ENCODE measurements at places on chromosomes 11 and 22.

DNA sequence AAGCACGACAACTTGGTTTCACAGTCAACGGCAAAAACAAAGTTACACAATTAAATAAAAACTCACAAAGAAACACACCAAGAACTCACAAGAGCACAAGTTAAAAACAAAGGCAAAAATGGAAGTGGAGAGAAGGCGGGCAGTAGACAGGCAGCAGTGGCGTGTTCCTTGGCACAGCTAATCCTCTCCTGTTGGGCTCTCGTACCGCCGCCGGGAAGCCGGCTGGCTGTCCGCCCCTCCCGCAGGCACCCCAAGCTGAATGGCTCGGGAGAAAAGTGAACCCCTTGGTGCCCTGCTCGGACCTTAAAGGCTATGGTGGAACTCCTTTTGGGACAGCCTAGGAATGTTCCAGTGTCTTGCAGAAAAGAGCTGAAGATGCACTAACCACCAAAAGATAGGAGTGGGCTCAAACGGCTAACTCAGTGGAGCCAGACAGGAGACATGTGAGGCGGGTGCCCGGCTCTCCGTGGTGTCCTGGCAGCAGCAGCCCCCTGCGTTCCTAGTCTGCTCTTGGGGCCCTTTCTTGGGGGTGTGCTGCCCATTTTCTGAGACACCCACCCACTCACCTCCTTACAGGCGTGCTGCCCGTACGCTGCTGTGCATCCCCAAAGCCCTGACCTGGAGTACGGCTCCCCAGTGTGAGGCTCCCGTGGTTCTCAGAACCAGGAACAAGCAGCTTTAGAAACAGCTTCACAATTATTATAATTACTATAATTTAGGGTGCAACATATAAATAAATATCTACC lies 86.1 kb upstream of the BID start:
- peak; percentile 67 for DNase-seq

DNA sequence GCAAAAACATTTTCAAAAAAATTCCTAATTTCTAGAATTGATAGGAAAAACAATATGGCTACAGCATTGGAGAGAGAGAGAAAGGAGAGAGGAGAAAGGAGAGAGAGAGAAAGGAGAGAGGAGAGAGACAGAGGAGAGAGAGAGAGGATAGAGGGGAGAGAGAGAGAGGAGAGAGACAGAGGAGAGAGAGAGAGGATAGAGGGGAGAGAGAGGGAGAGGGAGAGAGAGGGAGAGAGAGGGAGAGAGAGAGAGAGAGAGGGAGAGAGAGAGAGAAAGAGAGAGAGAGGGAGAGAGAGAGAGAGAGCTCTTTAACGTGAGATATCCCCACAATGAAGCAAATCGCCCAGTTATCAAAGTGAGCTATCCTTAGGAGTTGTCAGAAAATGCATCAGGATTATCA lies 737 bp upstream of the TYR start:
- no peak for DNase-seq

DNA sequence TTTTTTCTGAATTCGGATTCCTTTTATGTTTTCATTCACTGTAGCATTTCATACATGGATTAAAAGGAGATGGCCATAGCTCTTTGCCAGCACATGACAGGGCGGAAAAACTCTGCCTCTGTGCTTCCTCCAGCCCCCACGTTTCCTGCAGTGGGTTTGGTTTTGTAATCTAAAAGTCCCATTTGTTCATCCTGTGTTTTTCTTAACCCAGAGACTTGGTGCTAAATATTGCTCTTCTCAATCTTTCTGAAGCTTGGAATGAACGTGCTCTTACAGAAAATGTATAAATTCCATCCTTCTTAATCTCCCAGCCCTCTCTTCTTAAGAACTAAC lies 89.9 kb downstream of the PPP6R3 start:
- DNase-seq: no peak

DNA sequence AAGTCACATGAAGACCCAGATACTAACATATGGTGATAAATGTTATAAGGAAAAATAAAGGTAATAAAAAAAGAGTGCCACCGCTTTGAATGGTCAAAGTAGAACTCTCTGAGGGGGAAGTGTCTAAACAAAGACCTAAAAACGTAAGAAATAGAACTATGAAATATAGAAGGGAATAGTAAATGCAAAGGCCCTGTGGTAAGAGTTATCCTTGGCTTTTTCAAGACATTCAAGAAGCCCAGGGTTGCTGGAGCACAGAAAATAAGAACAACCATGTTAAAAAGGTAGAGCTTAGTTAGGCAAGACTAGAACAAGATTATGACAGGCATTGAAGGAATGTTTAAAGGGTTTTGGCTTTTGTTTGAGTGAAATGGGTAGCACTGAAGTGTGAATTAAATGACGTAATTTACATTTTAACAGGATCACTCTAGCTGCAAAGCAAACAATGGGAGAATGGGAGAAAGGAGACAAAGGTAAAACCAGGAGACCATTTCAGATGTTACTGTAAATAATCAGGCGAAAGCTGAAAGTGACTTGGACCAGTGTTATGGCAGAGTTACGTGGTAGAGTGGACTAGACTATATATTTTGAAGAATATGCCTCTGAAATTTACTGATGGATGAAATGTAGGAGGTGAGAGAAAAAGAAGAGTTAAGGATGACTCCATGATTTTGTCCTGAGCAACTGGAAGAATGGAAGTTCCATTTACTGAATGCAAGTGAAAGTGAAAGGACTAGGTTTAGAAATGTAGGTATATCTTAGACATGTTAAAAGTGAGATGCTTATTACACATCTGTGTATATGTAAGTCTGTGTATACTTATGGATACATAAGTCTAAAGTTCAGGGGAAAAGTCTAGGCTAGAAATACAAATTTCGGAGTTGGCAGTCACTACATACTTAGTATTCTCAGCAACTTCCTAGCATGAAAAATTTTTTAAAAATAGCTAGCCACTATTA lies 28.5 kb downstream of the BTBD10 start:
- DNase-seq: no peak

- DNase-seq: no peak
These were observed 8.6 kb upstream of the MMP8 start for GRCh38 chr11:102733232-102733875.

DNA sequence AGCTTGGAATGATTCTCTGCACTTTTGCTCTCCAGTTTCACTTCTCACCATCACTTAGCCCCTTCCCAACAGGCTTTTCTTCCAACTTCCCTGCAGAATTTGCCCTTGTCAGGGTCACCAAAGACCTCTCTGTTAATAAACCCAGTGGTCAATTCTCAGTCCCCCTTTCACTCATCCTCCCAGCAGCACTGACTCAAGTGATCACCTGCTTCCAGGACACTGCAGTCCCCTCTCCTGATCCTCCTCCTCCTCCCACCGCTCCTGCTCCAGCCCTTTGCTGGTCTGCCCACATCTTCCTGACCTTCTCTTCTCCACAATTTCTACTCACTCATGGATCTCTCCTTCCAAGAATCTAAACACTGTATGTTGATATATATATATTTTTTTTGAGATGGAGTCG lies 57.9 kb downstream of the SHISAL1 start:
- no peak for DNase-seq

GRCh38 chr11:12298610-12299009 lies 78.8 kb upstream of the PARVA start:
- DNase-seq: no peak

DNA sequence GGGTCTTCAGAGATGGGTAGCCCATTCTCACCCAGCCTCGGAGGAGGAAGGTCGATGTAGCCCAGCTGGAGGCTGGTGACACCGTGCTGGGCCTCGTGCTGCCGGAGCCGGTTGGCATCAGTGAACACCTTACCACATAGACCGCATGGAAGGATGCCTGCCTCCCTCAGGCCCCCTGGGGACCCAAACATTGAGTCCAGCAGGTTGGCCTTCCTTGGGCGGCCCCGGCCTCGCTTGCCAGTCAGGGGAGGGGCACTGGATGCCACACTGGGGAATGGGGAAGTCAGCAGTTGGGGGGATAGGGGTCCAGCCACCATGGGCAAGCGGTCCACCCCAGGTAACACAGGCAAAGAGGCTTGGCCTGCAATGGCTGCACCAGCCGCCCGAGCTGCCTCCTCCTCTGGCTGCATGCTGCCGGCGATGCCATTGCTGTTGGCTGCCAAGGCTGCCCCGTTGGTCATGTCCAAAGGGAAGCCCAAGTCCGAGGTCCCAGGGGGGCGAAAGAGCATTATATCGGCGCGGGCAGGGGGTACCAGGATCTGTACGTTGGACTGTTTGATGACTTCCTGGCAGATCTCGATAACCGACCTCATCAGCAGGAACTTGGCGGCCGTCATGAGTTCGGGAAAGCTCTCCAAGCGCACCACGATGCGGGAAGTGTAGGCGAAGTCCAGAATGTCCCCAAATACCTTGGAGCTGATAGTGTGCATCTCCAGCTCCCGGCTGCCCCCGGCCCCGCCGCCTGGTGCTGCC lies 1.4 kb downstream of the PATZ1 start:
- DNase-seq: no peak

DNA sequence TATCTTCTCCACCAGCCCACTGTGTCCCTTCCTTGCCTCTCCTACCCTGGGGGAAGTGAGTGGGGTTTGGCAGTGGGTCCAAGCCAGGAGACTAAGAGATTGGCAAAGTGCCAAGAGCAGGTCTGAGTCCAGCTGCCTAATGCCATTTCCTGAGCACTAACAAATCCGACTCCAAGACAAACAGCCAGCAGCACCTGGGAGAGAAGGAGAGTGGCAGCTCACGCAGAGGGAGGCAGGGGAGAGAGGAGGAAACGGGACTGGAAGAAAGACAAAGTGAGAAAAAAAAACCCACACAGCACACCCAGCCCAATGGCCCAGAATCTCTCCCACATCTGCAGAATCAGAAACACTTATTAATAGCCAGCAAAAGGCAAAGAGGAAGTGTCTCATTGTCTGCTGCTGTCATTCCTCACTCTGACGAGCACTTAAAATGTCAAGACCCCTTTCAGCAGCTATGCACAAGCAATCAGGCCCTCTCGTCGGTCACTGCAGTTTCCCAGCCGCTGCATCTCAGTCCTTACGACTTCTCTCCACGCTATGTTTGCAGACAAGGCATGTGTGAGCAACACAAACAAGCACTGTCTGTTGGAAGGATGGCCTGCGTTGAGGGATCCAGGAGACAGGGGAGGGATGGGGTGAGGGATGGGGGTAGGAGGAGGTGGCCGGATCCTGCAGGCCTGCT lies 558.4 kb upstream of the CADM1 start:
- DNase-seq: no peak

- no peak for DNase-seq
These were observed 38.9 kb downstream of the RELT start for GRCh38 chr11:73414977-73415651.

- no peak for DNase-seq
These were observed 42.3 kb downstream of the RNF141 start for GRCh38 chr11:10498426-10499250.

GRCh38 chr11:2672553-2673249 lies 27.1 kb downstream of the KCNQ1OT1 start:
- DNase-seq: no peak

GRCh38 chr22:50531546-50531961 lies 1.7 kb upstream of the TYMP start:
- DNase-seq: no peak

DNA sequence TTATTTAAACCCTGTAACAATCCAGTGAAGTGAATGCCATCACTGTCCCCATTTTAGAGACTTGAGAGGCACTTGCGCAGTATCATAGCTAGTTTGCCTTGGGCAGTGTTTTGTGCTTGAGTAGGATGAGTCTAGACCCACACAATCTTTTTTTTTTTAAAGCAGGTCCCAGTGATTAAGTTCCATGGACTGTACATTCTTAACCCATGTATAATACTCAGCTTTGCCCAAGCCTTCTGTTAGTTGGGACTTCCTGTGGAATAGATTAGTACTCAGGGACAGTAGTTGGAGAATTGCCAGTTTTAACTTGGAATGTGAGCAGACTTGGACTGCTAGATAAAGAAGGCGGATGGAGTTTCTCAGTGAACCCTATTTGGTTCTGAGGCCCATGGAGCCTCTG lies 108.6 kb upstream of the RASSF10 start:
- DNase-seq: no peak

GRCh38 chr11:23022854-23023253 lies 162.6 kb upstream of the CCDC179 start:
- DNase-seq: no peak

- DNase-seq: peak; percentile 84
These were observed 271.7 kb downstream of the CTTN start for GRCh38 chr11:70669871-70670675.

Measured in cerebellum (tissue), 4 donors.